ENCODE measurements at places on chromosomes 2 and 18.

GRCh38 chr18:35513181-35513936, 15.6 kb upstream of the INO80C start:
- H3K4me1 ChIP-seq: peaks cover 29% of the 10 kb centered on the region
- no peaks in the 10 kb centered on the region for H3K36me3 ChIP-seq
- H3K27me3 ChIP-seq: no peaks in the 10 kb centered on the region

GRCh38 chr2:96584017-96584416, 47.5 kb downstream of the ARID5A start:
- peaks cover 4% of the 10 kb centered on the region for H3K4me1 ChIP-seq
- DNase-seq: no peak
- H3K27me3 ChIP-seq: no peaks in the 10 kb centered on the region
- no peak overlapping the region for H3K4me3 ChIP-seq
- H3K27ac ChIP-seq: no peak overlapping the region

DNA sequence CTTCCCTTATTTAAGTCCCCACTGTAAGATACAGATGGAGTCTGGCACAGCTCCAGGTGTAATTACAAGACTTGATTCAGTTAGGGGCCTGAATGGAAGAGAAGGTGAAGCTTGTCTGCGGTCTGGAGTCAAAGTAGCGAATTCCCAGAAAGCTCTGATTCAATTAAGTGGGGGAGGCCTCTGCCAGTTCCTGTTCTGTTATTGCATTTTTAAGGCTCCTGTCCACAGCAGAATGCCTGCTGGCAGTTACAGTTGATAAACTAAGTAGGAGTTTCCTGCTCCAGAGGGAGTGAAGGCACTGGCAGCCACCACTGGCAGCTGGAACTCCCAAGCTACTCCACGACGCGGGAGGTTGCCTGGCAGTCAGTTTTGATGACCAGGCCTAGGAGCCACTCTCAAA, 181.1 kb downstream of the SOCS6 start:
- H3K36me3 ChIP-seq: no peaks in the 10 kb centered on the region
- no peaks in the 10 kb centered on the region for H3K27me3 ChIP-seq
- no peak for DNase-seq
- H3K4me1 ChIP-seq: no peaks in the 10 kb centered on the region
- H3K4me3 ChIP-seq: no peak overlapping the region

DNA sequence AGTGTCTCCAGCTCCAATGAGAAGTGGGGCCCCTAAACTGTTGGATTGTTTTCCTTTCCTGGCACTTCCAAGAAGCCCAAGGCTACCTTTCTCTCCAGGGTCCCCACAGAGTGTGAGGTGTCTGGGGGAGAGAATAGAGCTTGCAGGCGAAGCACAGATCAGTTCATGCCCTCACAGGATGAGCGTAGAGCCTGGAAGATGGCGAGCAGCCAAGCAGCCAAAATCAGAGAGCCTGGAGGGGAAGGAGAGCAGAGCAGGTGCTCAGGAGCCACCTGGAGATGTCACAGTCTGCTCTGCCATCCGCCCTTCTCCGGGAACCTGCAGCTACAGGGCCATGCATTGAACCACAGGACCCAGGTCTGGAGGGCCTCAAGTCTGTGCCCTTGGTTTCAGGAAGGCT, 54.7 kb upstream of the TCF7L1 start:
- no peak overlapping the region for H3K27ac ChIP-seq
- H3K36me3 ChIP-seq: no peaks in the 10 kb centered on the region
- H3K4me1 ChIP-seq: no peaks in the 10 kb centered on the region
- H3K27me3 ChIP-seq: peaks cover 5% of the 10 kb centered on the region

DNA sequence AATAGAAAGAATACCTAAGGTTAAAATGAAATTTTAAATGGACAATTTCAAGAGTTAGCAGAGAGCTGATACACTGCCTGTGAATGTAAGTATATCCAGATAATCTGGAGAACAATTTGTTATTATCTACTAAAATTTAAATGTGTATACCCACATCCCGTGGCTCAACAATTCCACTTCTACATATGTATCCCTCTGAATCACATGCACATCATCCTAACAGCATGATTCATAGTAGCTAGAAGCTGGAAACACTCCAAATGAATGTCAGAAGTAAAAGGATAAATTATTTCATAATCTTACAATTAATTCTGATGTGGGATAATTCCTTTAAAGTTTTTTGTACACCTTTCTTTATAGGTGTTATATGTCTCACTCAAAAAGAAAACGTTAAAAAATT, 87.9 kb downstream of the CNTNAP5 start:
- no peaks in the 10 kb centered on the region for H3K4me1 ChIP-seq
- no peak for DNase-seq
- no peak overlapping the region for H3K27ac ChIP-seq
- H3K4me3 ChIP-seq: no peak overlapping the region

GRCh38 chr18:54787616-54788015, 40.7 kb upstream of the RAB27B start:
- H3K4me3 ChIP-seq: no peak overlapping the region
- no peaks in the 10 kb centered on the region for H3K27me3 ChIP-seq
- peak; percentile 26 for DNase-seq
- H3K4me1 ChIP-seq: no peaks in the 10 kb centered on the region
- H3K27ac ChIP-seq: no peak overlapping the region
- H3K36me3 ChIP-seq: no peaks in the 10 kb centered on the region

- no peak overlapping the region for H3K4me3 ChIP-seq
- no peak for DNase-seq
- no peaks in the 10 kb centered on the region for H3K27me3 ChIP-seq
- no peaks in the 10 kb centered on the region for H3K36me3 ChIP-seq
These were observed 126.0 kb downstream of the MC4R start for GRCh38 chr18:60246606-60247005.

GRCh38 chr2:129904532-129905446, 74.7 kb upstream of the RAB6C start:
- no peak overlapping the region for H3K4me3 ChIP-seq
- H3K4me1 ChIP-seq: no peaks in the 10 kb centered on the region
- no peak for DNase-seq
- H3K27ac ChIP-seq: no peak overlapping the region

DNA sequence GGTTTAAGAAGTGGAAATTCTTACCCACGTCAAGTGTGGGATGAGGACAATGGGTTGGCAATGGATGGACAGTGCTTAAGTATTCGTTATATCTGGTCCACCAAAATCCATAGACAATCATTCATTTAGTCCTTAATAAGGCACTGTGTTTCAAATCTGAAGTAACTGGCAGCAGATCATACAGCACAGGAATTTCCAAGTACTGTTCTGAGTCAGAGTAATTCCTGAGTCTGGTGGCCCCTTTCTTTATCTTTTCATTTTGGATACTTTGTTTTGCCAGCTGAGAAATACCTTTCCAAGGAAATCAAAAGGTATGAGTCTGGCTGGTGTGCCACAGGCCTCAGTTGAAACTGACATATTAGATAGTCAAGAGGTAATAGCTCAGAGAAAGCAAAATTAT, 31.4 kb upstream of the CCDC102B start:
- H3K36me3 ChIP-seq: no peaks in the 10 kb centered on the region
- H3K4me3 ChIP-seq: no peak overlapping the region
- H3K4me1 ChIP-seq: no peaks in the 10 kb centered on the region
- H3K27me3 ChIP-seq: no peaks in the 10 kb centered on the region
- no peak overlapping the region for H3K27ac ChIP-seq

DNA sequence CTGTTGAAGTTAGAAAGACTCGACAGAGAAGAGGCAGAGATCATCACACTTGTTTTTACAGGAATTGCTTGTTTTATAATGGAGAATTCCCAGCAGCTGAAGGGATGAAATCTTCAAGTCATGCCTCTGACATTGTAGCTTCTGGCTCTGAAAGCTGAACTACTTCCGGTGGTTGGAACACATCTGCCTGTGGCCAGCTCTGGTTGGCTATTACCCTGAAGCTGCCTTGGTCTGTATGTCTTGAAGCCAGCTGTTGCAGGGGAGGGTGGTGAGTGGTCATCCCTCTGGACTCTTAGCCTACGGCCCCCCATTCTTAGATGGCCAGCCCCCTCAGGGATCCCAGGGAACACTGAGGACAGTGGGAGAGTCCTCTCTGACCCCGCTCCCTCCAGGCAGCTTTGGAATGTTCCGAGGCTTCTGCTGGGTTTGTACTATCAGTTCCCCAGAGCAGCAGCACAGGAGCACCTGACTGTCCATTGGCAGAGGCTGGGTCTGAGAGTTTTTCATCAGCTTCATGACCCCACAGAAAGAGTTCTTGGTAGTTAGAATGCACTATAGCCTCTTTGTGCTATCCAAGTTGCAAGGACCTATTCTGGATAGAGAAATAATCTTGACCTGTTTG, 87.4 kb upstream of the CAPN13 start:
- H3K4me3 ChIP-seq: no peak overlapping the region
- H3K27ac ChIP-seq: no peak overlapping the region
- no peaks in the 10 kb centered on the region for H3K4me1 ChIP-seq
- H3K27me3 ChIP-seq: peaks cover 15% of the 10 kb centered on the region

DNA sequence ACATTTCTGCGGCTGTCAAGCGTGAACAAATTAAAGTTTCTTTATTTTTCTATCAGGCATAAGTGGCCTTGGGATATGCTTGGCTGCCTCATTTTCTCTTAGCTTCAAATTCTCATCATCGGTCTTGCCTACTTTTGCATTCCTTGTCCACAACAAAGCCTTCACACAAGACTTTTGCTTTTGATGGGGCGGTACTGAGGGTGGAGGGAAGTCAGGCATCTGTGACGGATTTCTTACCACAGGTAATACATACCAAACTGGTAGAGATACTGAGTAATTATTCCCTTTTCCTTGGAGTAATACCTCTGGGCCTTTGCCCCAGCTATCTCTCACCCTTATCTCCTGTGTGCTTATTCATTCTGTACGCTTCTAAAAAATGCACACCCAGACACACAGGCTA, 468.3 kb upstream of the RGPD4 start:
- no peaks in the 10 kb centered on the region for H3K36me3 ChIP-seq
- no peaks in the 10 kb centered on the region for H3K4me1 ChIP-seq
- DNase-seq: no peak
- H3K4me3 ChIP-seq: no peak overlapping the region
- no peaks in the 10 kb centered on the region for H3K27me3 ChIP-seq

DNA sequence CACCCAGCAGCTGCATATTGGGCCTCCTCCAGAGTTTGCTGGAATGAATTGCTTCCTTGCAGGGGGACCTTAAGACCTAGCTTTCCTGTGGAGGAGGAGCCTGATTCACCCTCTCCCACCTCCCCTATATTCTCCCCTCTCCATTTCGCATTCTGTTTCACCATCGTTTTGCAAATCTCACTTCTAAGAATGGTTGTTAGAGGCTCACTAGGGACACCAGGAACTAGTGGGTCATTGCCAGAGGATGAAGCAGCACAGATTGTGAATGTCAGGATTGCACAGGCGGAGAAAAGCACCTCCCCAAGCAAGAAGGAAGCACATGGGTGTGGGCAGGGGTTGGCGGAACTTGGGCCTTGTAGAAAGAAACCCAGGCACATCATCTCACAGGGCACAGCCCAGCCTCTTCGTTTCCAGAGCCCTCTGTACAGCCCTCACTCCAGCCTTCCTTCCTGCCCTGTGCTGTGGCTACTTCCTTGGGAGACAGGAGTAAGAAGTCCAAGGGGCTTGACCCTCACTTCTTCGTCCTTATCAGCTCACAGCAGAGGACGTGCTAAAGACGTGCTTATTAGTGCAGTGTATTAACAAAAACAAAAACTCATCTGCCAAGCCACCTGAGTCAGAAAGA, 63.4 kb downstream of the TACR1 start:
- no peak overlapping the region for H3K27ac ChIP-seq
- no peaks in the 10 kb centered on the region for H3K36me3 ChIP-seq
- no peak overlapping the region for H3K4me3 ChIP-seq
- H3K27me3 ChIP-seq: no peaks in the 10 kb centered on the region
- no peak for DNase-seq

GRCh38 chr2:66890166-66890742, 455.3 kb downstream of the MEIS1 start:
- peaks cover 2% of the 10 kb centered on the region for H3K4me1 ChIP-seq
- H3K4me3 ChIP-seq: no peak overlapping the region
- no peak for DNase-seq
- no peaks in the 10 kb centered on the region for H3K27me3 ChIP-seq
- no peak overlapping the region for H3K27ac ChIP-seq
- H3K36me3 ChIP-seq: no peaks in the 10 kb centered on the region

DNA sequence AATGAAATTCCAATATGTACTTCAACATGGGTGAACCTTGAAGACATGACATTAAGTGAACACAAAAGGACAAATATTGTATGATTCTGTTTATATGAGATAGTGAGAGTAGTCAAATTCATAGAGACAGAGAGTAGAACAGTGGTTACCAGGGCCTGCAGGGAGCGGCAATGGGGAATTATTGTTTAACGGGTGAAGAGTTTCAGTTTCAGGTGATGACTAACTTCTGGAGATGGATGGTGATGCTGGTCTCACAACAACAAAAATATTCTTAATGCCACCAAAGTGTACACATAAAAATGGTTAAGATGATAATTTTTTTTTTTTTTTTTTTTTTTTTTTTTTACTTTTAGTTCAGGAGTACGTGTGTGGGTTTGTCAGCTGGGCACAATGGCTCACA, 109.4 kb upstream of the TMEM200C start:
- no peaks in the 10 kb centered on the region for H3K27me3 ChIP-seq
- no peaks in the 10 kb centered on the region for H3K36me3 ChIP-seq
- H3K27ac ChIP-seq: no peak overlapping the region
- no peaks in the 10 kb centered on the region for H3K4me1 ChIP-seq

DNA sequence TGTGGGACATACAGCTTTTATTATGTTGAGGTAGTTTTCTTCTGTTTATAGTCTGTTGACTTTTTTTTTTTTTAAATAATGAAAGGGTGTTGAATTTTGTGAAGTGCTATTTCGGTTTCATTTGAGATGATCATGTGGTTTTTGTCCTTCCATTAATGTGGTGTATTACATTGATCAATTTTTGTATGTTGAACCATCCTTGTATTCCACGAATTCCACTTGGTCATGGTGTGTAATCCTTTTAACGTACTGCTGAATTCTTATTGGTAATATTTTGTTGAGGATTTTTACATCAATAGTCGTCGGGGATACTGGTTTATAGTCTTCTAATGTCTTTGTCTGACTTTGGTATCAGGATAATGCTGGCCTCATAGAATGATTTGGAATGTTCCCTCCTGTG, 18.8 kb downstream of the ALMS1 start:
- H3K36me3 ChIP-seq: no peaks in the 10 kb centered on the region
- no peak overlapping the region for H3K4me3 ChIP-seq
- peaks cover 3% of the 10 kb centered on the region for H3K4me1 ChIP-seq

GRCh38 chr2:14016289-14016955, 616.1 kb upstream of the LRATD1 start:
- no peak overlapping the region for H3K27ac ChIP-seq
- no peaks in the 10 kb centered on the region for H3K27me3 ChIP-seq
- H3K36me3 ChIP-seq: no peaks in the 10 kb centered on the region
- DNase-seq: no peak
- H3K4me3 ChIP-seq: no peak overlapping the region

- no peaks in the 10 kb centered on the region for H3K36me3 ChIP-seq
- peak overlapping the region; percentile 55 for H3K4me3 ChIP-seq
- no peak overlapping the region for H3K27ac ChIP-seq
- H3K4me1 ChIP-seq: peaks cover 34% of the 10 kb centered on the region
These were observed 521 bp downstream of the MYCN start for GRCh38 chr2:15940661-15941480.

DNA sequence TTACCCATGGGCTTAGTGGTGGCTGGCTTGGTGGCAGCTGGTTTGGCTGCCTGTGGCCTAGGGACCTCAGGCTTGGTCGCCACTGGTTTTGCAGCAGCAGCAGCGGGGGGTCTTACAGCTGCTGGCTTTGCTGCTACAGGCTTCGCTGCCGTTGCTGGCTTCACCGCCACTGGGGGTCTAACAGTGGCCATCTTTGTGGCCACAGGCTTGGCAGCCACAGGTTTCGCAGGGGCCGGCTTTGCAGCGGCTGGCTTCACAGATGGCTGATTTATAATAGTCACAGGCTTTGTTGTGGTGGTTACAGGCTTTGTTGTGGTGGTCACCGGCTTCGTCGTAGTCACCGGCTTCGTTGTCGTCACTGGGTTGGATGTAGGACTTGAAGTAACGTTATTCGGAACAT, 77.8 kb downstream of the COL6A3 start:
- no peak overlapping the region for H3K4me3 ChIP-seq
- H3K27ac ChIP-seq: no peak overlapping the region
- no peaks in the 10 kb centered on the region for H3K4me1 ChIP-seq
- H3K36me3 ChIP-seq: no peaks in the 10 kb centered on the region
- no peaks in the 10 kb centered on the region for H3K27me3 ChIP-seq
- DNase-seq: no peak
